ENCODE measurements at places on chromosomes 5 and 9.

- DNase-seq: no peak
Measured at GRCh38 chr5:5271786-5272321, 131.7 kb downstream of the ADAMTS16 start.

DNA sequence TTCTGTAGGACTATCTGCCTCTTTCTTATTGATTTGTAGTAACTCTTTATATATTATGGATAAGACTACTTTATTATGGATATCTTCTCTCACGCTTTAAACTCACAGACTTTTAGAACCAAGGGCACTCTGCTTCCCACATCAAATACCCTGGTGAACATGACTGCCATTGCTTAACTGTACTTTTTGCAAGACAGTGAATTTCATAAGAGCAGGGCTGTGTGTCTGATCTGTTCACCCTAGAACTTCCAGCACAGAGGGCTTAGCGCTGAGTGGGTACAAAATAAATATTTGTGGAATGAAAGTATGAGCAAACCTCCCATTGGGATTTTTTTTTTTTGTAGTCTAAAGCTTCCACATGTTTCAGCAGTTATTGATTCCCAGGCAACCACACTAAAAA is 84.8 kb downstream of the CFAP77 start:
- DNase-seq: no peak

GRCh38 chr9:129136446-129137035 is 25.3 kb downstream of the PTPA start:
- no peak for DNase-seq

DNA sequence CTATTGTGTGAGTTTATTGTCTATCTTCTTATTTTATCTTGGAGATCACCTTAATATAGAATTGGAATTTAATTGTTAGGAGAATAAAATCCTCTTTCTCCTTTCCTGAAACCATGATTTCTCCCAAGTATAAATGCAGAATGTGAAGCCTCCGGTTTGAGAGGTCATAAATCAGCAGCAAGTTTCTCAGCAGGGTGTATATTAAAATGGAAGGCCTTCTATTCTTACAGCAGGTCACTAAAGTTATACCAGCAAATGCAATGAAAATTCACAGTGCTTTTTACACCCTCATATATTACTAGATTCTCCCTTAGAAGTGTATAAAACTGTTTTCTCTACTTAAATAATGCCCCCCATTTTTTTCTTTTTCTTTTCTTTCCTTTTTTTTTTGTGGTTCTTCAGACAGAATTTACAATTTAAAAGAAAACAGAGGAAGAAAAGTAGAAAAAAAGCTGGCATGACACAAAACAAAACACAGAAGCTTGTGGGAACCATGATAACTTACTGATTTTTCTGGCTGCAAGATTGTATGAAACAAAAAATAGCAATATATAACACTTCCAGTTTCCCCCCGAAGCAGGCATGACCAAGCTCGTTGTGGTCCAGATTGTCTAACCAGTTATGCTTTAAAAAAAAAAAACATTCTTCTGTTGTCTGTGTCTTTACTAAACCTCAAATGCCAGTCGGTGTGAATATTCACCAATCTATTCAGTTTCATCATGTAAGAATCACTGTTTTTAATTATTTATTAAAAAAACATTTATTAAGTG is 211.2 kb downstream of the RAB3C start:
- DNase-seq: no peak

- DNase-seq: no peak
Measured at GRCh38 chr9:116715751-116716150, 28.6 kb downstream of the TRIM32 start.

GRCh38 chr5:163846512-163846911 is 341.1 kb downstream of the MAT2B start:
- DNase-seq: peak; percentile 84

- no peak for DNase-seq
Measured at GRCh38 chr9:136233411-136233810, 12.2 kb downstream of the QSOX2 start.

DNA sequence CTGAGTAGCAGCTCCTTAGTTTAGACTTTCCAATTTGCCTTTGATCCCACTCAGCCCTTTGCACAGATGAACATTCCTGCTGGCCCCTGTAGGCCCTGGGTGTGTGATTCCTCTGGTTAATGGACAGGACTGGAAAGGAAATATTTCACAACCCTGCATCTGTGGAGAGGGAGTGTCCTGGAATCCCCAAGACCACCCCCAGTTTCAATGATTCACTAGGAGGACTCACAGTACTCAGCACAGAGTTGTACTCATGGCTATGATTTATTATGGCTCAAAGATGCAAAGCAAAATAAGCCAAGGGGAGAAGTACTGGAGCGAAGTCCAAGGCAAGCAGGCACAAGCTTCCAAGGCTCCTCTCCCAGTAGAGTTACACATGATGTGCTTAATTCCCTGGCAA is 42.4 kb upstream of the TJP2 start:
- peak; percentile 93 for DNase-seq
